ENCODE measurements at places on chromosomes 7 and 10. TPM values are rescaled to one million over a fixed set of nuclear protein-coding genes. Genes with fewer than 3 reads are reported as not detected.

- peaks cover 21% of the 10 kb centered on the region for H3K36me3 ChIP-seq
- H3K27me3 ChIP-seq, result no peaks in the 10 kb centered on the region
- no peak overlapping the region for H3K4me3 ChIP-seq
- no peaks in the 10 kb centered on the region for H3K4me1 ChIP-seq
- no peak for DNase-seq
Measured at GRCh38 chr10:80172896-80173295, 32.4 kb downstream of the ANXA11 start.

GRCh38 chr7:45660901-45661211 lies 86.7 kb downstream of the ADCY1 start:
- H3K4me3 ChIP-seq, result no peak overlapping the region
- H3K4me1 ChIP-seq, result no peaks in the 10 kb centered on the region
- no peaks in the 10 kb centered on the region for H3K27me3 ChIP-seq
- no peak for DNase-seq

Gene GBX1
- not detected for polyA plus RNA-seq

Gene DEPP1
- polyA plus RNA-seq, result 44.4 TPM

DNA sequence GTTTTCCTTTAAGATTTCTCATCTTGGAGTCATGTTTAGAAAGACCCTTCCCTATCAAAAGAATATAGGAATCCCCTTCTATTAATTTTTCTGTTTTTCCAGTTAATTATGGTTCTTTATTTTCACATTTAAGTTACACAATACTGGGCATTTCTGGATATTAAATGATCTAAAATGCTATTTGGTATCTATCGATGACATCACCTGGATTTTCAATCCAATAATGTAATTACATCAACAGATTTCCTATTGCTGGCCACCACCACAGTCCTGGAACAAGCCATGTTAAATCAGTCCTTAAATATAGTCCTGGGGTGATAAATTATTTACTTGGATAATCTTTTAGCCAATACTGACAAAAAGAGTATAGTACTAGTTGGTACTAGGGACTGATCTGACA lies 48.0 kb downstream of the PUS7 start:
- DNase-seq, result no peak
- no peak overlapping the region for H3K27ac ChIP-seq
- no peaks in the 10 kb centered on the region for H3K27me3 ChIP-seq

- no peaks in the 10 kb centered on the region for H3K27me3 ChIP-seq
- H3K4me3 ChIP-seq, result no peak overlapping the region
- H3K4me1 ChIP-seq, result peaks cover 14% of the 10 kb centered on the region
- no peaks in the 10 kb centered on the region for H3K36me3 ChIP-seq
- no peak for DNase-seq
Measured at GRCh38 chr7:30474893-30475292, 3.7 kb downstream of the NOD1 start.
